Activated naive CD8-positive, alpha-beta T cell treated with anti-CD3 and anti-CD28 coated beads, Interleukin-2, amount 10 ng/mL, durations not matched to agents 7 days and 5 days (primary cell): ENCODE measurements at places on chromosomes 16 and 17. TPM values are rescaled to one million over a fixed set of nuclear protein-coding genes. Genes with fewer than 3 reads are reported as not detected.

- peak; percentile 43 for DNase-seq
- H3K27ac ChIP-seq = peak overlapping the region; percentile 72
- peak overlapping the region; percentile 43 for H3K4me3 ChIP-seq
Observed at GRCh38 chr17:82305727-82306300, 11.6 kb downstream of the CD7 start.

DNA sequence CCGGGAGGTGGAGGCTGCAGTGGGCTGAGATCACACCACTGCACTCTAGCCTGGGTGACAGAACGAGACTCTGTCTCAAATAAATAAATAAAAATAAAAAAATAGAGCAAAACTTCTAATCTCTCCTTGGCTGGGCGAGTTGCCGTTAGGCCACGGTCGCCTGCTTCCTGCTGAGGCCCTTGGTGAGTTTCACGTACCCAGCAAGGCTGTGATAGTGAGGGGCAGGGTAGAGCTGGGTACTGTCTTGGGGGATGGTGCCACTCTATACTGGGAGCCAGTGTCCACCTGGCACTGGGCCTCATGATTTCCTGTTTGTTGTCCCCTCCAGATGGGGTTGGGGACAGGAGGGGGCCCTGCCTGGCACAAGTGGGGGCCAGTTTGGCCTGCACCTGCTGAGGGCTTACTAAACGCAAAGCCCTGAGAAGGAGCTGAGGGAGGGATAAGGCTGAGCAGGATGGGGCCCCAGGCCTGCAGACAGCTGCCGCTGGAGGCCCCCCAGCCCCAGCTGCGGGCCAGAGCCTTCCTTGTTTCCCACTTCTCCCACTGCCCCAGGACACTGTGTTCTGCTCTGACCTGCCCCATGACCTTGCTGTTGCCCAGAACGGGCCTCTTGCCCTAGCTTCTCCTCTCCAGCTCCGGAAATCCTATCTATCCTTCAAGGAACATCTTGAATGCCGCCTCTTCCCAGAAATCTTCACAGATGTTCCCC is 25.4 kb downstream of the GJD3 start:
- DNase-seq = no peak
- no peak overlapping the region for H3K4me3 ChIP-seq
- peaks cover 62% of the 10 kb centered on the region for H3K4me1 ChIP-seq
- peak overlapping the region; percentile 63 for H3K27ac ChIP-seq
- peaks cover 46% of the 10 kb centered on the region for H3K36me3 ChIP-seq

DNA sequence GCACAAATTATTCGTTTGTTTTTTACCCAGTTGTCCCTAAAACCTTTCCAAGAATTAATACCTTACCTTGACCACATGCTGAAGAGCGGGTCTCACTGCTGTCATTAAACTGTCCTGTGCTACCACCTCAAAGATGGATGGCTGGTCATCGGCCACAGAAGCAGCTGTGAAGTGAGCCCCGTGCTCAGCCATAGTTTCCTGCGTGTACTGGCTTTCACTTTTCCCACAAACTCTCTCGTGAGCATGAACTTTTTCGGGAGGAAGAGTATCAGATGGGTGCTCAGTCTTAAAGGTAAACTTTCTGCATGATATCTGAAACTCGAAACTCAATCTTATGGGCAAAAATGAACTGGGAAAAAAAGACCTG is 558 bp downstream of the PEX12 start:
- H3K27ac ChIP-seq = peak overlapping the region; percentile 93
- no peak for DNase-seq
- peak overlapping the region; percentile 84 for H3K4me3 ChIP-seq
- H3K36me3 ChIP-seq = peaks cover 5% of the 10 kb centered on the region

- DNase-seq = no peak
- H3K4me3 ChIP-seq = no peak overlapping the region
- peak overlapping the region; percentile 78 for H3K27ac ChIP-seq
- H3K27me3 ChIP-seq = no peaks in the 10 kb centered on the region
- H3K4me1 ChIP-seq = peaks cover 47% of the 10 kb centered on the region
Observed at GRCh38 chr17:2062571-2063183, 7.8 kb downstream of the HIC1 start.

- H3K36me3 ChIP-seq = no peaks in the 10 kb centered on the region
- H3K4me3 ChIP-seq = no peak overlapping the region
- no peak for DNase-seq
- H3K27me3 ChIP-seq = no peaks in the 10 kb centered on the region
- H3K4me1 ChIP-seq = no peaks in the 10 kb centered on the region
Observed at GRCh38 chr16:89633064-89633631, 19.7 kb downstream of the DPEP1 start.

- H3K4me3 ChIP-seq = no peak overlapping the region
- H3K27ac ChIP-seq = no peak overlapping the region
- H3K4me1 ChIP-seq = peaks cover 7% of the 10 kb centered on the region
- H3K36me3 ChIP-seq = no peaks in the 10 kb centered on the region
- DNase-seq = no peak
Observed at GRCh38 chr17:18179196-18179595, 4.4 kb upstream of the ALKBH5 start.

GRCh38 chr16:9258423-9259051 is 167.1 kb downstream of the HAPSTR1 start:
- H3K27ac ChIP-seq = no peak overlapping the region
- peaks cover 1% of the 10 kb centered on the region for H3K4me1 ChIP-seq
- H3K4me3 ChIP-seq = no peak overlapping the region
- DNase-seq = peak; percentile 29

DNA sequence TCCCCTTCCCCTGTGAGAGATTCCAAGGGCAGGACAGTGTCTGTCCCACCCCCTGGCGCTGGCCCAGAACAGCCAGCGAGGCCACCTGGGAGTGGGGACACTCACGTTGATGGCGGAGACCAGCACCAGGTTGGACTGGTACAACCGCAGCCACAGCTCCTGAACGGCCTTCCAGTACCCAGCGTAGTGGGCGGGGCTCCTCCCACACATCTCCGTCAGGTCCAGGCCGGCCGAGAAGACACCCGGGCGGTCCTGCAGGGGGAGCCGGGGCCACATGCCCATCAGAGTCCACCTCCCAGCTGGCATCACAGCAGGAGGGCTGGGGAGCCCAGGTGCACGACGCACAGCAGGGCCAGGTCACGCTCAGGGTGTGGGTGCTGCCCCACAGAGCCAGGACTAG is 7.1 kb downstream of the ECI1 start:
- no peak overlapping the region for H3K27ac ChIP-seq
- no peaks in the 10 kb centered on the region for H3K36me3 ChIP-seq
- no peaks in the 10 kb centered on the region for H3K27me3 ChIP-seq
- H3K4me3 ChIP-seq = no peak overlapping the region
- no peaks in the 10 kb centered on the region for H3K4me1 ChIP-seq

DNA sequence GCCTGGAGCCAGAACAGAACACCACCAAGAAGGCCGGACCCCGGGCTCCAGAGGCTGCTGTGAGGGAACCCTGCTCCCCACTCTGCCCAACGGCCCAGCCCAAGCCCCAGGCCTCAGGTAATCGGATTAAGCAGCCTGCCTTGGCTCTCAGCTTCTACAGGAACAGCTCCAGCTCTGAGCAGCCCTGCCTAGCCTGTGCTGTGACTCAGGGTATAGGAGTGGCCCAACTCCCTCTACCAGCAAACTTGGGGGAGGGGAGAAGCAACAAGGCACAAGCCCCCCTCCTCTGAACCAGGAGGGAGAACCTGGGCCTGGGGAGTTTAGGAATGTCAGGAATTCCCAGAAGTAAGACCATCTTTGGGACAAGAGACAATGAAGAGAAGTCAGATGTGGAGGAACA is 849 bp upstream of the SOX15 start:
- H3K36me3 ChIP-seq = peaks cover 21% of the 10 kb centered on the region
- peak overlapping the region; percentile 49 for H3K27ac ChIP-seq
- H3K4me3 ChIP-seq = no peak overlapping the region
- peaks cover 3% of the 10 kb centered on the region for H3K4me1 ChIP-seq
- H3K27me3 ChIP-seq = no peaks in the 10 kb centered on the region

- DNase-seq = no peak
- no peaks in the 10 kb centered on the region for H3K27me3 ChIP-seq
- no peak overlapping the region for H3K4me3 ChIP-seq
- peaks cover 24% of the 10 kb centered on the region for H3K4me1 ChIP-seq
Observed at GRCh38 chr16:11033629-11034420, 89.5 kb downstream of the CLEC16A start.

DNA sequence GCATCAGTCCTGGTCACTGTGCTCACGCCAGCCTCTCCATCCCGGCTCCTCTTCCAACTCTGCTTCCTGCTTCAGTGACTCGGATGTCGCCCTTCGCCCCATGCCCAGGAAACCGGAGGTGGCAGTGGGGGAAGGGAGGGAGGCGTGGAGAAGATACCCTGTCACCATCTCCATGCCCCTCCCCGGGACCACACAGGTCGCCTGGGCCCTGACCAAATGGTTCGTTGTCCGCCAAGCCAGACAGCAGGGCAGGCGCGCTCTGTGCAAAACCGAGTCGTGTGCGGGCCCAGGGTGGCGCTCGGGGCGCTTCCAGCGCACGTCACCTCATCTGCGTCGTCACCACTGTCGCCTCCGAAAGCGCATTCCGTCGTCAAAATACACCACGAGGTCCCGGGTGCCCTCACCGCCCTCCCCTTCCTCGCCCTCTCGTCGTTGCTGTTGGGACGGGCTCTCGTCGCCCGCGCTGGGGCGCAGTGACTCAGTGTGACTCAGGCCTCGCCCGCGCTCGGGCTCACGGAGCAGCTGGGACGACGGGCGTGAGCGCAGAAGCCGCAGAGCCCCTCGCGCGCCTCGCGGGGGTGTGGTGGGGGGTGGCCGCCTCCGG is 39.2 kb downstream of the ZNF778 start:
- peaks cover 19% of the 10 kb centered on the region for H3K4me1 ChIP-seq
- H3K4me3 ChIP-seq = peak overlapping the region; percentile 70
- H3K27ac ChIP-seq = peak overlapping the region; percentile 58
- peaks cover 30% of the 10 kb centered on the region for H3K27me3 ChIP-seq
- H3K36me3 ChIP-seq = peaks cover 2% of the 10 kb centered on the region

DNA sequence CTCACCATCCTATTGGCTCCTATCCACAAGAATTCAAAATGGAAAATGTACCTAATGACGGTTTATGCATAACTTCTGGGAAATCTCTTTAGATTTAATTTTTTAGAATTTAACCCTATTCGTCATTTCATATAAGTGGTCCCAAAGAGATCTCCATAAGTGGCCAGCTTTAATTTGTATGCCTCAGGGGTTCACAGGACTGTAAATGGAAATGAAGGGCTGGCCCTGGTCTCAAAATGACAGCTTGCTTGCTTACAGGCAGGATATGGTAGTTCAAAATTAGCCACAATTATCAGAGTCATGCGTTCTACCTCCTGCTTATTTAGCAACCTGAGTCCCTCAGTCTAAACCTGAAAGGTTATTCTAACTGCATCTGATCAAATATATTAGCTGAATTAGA is 6.6 kb upstream of the NACA2 start:
- no peak overlapping the region for H3K27ac ChIP-seq
- no peak overlapping the region for H3K4me3 ChIP-seq
- no peaks in the 10 kb centered on the region for H3K36me3 ChIP-seq
- H3K27me3 ChIP-seq = peaks cover 28% of the 10 kb centered on the region
- no peaks in the 10 kb centered on the region for H3K4me1 ChIP-seq
- DNase-seq = no peak

DNA sequence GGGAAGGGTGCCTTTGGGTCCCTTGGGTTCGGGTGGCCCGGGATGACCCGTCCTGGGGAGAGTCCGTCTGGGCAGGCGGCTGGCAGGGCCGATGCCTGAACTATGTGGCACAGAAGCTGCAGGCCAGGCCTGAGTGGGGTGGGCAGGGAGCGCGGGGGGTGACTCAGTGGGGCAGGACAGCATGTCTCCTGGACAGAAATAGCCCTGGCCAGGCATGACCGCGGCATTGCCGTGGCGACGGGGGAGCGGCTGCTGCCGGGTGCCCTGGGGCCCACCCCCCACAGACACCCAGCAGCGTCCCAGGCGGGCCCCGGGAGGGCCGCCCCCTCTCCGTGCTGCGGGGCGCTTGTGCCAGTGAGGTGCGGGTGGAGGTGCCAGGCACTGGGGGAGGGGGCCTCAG is 1.8 kb upstream of the C1QTNF8 start:
- no peaks in the 10 kb centered on the region for H3K4me1 ChIP-seq
- no peaks in the 10 kb centered on the region for H3K27me3 ChIP-seq
- no peak for DNase-seq
- H3K4me3 ChIP-seq = no peak overlapping the region

DNA sequence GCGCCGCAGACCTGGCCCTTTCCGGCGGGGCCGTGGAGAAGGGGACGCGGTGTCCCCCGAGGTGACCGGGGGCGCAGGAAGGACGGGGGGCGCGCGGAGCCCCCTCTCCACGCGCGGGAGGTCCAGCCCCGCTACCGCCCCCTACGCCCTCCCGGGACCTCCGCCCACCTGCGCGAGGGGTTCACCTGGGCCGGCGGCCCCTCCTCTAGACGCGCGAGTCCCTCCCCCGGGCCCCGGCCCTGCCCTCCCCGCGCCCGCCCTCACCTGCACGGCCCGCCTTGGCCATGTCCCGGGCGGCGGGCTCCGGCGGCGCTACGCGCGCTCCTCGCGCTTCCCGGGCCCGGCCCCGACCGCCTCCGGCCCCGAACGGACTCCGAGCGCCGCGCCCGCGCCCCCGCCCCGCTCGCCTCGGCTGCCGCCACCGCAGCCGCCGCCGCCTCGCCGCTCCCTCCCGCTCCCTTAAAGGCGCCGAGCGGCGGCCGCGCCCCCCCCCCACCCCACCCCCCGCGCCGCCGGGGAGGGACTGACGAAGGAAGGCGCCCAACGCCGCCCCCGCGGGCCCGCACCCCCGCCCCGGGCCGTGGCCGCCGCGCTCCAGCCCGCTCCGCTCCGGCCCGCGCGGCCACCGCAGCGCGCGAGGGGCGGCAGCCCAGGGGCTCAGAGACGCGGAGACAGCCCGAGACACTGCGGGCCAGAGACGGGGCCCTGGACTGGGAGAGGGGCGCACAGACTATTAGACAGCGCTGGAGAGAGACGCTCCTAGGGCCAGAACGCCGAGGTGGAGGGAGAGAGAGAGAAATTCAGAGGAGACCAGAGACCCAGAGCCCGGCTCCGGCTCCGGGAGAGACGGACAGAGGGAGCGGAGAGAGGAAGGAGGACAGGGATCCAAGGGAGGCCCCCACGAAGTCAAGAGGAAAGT is at the start of gene PITPNM3:
Gene PITPNM3, minus strand, starts transcription at position 435 of the 919 bp plus-strand sequence. Its CDS starts 149 bp downstream, at position 286.
- peak within 1 kb of the TSS; percentile 22 for H3K4me3 ChIP-seq
- H3K36me3 ChIP-seq = no peaks in the 10 kb centered on the region
- no peak for DNase-seq
- H3K27me3 ChIP-seq = peaks cover 51% of the 10 kb centered on the region

DNA sequence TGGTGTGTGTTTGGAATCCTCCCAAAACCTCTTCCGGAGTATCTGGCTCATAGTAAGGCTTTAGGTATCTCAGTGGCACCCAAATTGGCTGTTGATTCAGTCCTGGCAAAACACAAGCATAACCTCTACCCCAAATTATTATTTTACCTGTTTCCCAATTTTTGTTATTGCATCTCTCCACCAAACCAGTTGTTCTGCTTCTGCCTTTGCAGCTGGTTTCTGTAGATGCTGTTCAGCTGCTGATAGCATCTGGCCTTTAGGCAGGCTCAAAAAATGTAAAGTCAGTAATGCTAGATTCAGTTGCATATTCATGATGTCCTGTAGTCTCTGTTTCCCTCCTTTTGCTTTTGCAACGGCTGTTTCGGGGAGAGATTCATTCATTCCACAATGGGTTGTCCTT is 33.8 kb downstream of the ATF7IP2 start:
- H3K27me3 ChIP-seq = no peaks in the 10 kb centered on the region
- peaks cover 72% of the 10 kb centered on the region for H3K36me3 ChIP-seq

GRCh38 chr17:83203073-83203471 is 123.7 kb downstream of the METRNL start:
- no peaks in the 10 kb centered on the region for H3K36me3 ChIP-seq
- peaks cover 44% of the 10 kb centered on the region for H3K4me1 ChIP-seq
- H3K27me3 ChIP-seq = no peaks in the 10 kb centered on the region
- H3K27ac ChIP-seq = no peak overlapping the region
- no peak for DNase-seq

Gene NAT9
- 37.6 TPM for total RNA-seq

Gene HS3ST3B1
- total RNA-seq = 10.0 TPM

Gene KCNJ2
- total RNA-seq = not detected

Gene SAMD14
- 0.11 TPM for total RNA-seq

Gene CYTH1
- 180 TPM for total RNA-seq

Gene ABCA10
- total RNA-seq = 0.82 TPM

Gene CIITA
- 13.1 TPM for total RNA-seq

Gene CCDC78
- 5.8 TPM for total RNA-seq
